ENCODE measurements at places on chromosomes 1 and 21. TPM values are rescaled to one million over a fixed set of nuclear protein-coding genes. Genes with fewer than 3 reads are reported as not detected.

Gene NES
- 4.6 TPM for total RNA-seq

DNA sequence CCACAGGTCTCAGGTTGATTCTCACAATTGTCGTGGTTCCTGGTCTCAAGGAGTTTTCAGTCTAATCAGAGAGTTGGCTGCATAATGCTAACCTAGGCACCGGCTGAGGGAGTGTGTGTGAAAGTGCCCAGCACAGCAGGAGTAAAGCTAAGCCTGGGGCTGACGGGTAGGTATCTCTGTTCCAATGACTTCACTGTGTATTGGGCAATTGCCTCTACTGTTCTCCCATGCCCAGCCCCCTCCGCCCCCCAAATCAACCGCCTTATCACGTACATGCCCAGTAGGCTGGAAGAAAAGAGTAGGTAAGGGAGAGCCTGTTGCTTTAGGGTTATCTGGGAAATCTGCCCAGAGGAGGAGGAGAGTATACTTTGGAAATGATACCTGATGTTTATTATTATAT is 54.7 kb downstream of the MRPS6 start:
- H3K4me3 ChIP-seq: no peak overlapping the region
- H3K27ac ChIP-seq: peak overlapping the region; percentile 72
- H3K36me3 ChIP-seq: peaks cover 8% of the 10 kb centered on the region
- no peak for DNase-seq

DNA sequence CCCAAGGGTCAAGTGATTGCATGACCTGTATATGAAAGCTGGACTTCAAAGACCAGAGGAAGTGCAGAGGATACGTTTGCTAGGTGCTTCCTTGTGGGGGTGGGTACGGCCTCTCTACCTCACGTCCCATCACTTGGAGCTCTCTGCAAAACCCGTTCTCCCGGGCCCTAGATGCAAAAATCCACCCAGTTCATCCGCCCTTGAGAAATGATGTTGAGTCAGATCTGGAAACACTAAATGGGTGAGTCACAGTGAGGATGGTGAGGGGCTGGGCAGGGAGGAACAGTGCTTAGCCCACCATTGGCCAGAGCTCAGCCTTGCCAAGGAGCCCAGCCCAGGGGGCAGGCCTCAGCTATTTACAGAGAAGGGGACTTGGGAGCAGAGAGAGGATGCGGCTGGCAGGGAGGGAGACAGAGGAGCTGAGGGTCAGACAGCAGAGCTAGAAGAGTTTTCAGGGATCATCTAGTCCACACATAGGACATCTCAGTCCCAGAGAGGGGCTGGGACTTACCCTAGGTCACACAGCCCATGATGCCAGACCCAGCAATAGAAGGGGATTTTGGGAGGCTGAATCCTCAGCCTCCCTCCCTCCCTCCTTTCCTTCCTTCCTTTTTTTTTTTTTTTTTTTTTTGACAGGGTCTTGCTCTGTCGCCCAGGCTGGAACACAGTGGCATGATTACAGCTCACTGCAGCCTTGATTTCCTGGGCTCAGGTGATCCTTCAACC is 14.6 kb downstream of the ARHGEF10L start:
- no peaks in the 10 kb centered on the region for H3K27me3 ChIP-seq
- peaks cover 29% of the 10 kb centered on the region for H3K4me1 ChIP-seq
- H3K4me3 ChIP-seq: no peak overlapping the region
- no peaks in the 10 kb centered on the region for H3K36me3 ChIP-seq
- DNase-seq: no peak
- no peak overlapping the region for H3K27ac ChIP-seq

Gene FCGR3A
- total RNA-seq: 4.1 TPM

Gene NBPF4
- total RNA-seq: 1.1 TPM

GRCh38 chr1:60425528-60425927 is 352.0 kb upstream of the C1orf87 start:
- no peak for DNase-seq
- H3K27ac ChIP-seq: no peak overlapping the region
- no peak overlapping the region for H3K4me3 ChIP-seq
- H3K4me1 ChIP-seq: no peaks in the 10 kb centered on the region
- no peaks in the 10 kb centered on the region for H3K36me3 ChIP-seq
- H3K27me3 ChIP-seq: no peaks in the 10 kb centered on the region

DNA sequence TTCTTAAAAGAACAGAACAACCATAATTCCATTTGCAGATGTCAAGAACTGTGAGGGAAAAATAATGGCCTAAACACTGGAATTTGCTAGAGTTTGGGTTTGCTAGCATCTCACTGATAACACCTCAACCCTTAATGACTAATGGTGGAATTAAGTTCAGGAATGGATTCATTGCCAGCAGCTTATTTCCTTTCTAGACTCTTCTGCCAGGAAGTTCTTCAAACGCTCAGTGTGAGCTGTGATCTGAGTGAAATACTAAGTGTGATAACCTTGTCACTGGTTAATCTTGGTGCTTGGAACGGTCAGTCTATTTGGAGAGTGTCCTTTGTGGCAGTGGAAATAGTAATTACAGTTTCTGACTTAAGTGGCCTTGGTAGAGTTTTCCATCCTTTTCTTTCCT is 21.6 kb upstream of the PLEKHM2 start:
- H3K27ac ChIP-seq: no peak overlapping the region
- no peaks in the 10 kb centered on the region for H3K4me1 ChIP-seq
- DNase-seq: no peak
- H3K27me3 ChIP-seq: no peaks in the 10 kb centered on the region
- H3K36me3 ChIP-seq: peaks cover 10% of the 10 kb centered on the region

Measured in transverse colon (tissue), 4 donors.